ENCODE measurements at places on chromosomes 7 and 10.

- no peak for DNase-seq
These were observed 10.6 kb downstream of the LRIT2 start for GRCh38 chr10:84214612-84215235.

DNA sequence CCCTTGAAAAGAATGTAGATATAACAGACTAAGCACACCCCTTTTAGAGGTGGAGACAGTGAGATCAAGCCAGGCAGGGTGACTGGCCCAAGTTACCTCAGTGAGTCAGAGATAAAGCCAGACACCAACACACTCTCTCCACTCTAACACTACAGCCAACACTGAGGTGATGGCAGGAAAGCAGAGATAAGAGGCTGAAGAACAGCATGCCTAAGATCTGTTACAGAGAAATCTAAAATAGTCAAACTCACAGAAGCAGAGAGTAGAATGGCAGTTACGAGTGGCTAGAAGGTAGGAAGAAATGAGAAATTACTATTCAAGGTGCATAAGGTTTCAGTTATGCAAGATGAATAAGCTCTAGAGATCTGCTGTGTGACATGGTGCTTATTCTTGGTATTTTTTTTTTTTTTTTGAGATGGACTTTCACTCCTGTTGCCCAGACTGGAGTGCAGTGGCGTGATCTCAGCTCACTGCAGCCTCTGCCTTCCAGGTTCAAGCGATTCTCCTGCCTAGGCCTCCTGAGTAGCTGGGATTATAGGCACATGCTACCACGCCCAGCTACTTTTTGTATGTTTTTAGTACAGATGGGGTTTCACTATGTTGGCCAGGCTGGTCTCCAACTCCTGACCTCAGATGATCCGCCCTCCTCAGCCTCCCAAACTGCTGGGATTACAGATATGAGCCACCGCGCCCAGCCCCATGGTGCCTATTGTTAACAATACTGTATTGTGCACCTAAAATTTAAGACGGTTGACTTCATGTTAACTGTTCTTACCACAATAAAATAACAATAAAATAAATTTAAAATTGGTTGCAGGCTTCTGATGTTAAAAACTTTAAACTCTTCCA lies 28.7 kb downstream of the ICA1 start:
- DNase-seq = no peak

- no peak for DNase-seq
These were observed 40.3 kb upstream of the YAE1 start for GRCh38 chr7:39525926-39526325.

DNA sequence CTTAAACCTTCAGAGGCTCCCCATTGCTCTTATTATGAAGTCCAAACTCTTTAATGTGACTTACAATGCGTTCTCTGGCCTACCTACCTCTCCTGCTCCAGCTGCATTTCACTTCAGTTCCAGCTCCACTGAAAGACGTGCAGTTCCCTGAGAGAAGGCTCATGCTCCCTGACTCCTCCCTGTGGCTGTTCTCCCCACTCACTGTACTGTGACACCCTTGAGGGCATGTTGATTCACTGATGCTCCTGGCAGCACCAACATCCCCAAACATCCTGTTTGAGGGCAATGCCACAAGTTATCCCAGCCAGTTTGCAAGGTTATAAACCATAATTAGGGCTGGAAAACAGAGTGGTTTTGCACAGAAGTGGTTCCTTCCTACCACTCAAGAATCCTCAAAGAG lies 111.2 kb downstream of the LSM5 start:
- no peak for DNase-seq

- DNase-seq = no peak
These were observed 76.3 kb downstream of the FOXL3 start for GRCh38 chr7:366161-366803.

GRCh38 chr10:32367793-32368453 lies 21.0 kb upstream of the EPC1 start:
- peak; percentile 69 for DNase-seq

GRCh38 chr10:12839941-12840611 lies 161.4 kb downstream of the CCDC3 start:
- DNase-seq = no peak

DNA sequence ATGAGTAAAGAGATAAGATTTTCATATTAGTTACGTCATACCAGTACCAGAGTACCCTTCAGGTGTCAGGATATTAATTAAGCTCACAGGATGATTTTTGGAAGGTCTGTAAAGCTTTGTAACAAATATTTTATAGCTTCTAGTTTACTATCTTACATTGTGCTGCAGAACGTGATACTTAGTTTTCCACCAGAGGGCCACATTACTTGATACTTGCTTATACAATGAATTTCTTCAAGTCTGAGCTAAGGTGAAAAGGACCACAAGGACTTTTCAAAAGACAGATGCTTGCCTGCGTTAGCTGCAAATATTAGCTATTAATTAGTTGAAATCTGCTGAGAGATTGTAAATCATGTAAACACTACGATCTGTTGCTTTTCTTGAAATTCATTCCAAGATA lies 12.2 kb downstream of the FOXP2 start:
- DNase-seq = no peak

DNA sequence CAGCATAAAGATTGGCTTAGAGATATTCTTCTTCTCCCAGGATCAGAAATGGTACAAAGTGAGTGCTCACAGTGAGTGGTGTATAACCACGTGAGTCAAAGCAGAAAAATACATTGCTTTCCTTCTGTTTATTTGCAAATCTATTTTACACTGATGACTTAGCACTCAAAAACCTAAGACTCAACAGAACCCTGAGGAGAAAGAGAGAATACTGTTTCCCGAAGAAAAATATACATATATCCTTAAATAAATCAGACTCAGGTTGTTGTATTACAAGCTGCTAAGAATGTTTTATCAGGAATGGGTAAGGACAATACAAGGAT lies 48.7 kb downstream of the ODAD2 start:
- no peak for DNase-seq

DNA sequence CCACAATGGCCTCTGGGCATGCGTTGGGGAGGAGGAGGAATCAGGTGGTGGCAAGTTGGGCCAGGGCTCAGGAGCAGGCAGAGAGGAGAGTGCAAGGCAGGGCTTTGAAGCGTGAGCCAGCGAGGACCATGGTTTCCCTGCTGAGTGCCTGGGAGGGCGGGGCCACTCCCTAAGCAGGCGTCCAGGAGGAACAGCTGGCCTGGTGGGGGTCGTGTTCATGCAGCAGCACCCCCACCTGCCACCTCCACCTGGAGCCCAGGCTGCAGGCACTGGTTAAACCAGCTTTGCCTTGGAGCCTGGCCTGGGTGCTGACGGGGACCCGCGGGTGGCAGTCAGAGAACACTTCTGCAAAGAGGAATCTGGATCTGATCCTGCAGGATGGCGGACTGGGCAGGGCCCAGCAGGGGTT lies 24.2 kb upstream of the AQP1 start:
- no peak for DNase-seq

GRCh38 chr10:131177431-131178327 lies 133.8 kb downstream of the TCERG1L start:
- no peak for DNase-seq

DNA sequence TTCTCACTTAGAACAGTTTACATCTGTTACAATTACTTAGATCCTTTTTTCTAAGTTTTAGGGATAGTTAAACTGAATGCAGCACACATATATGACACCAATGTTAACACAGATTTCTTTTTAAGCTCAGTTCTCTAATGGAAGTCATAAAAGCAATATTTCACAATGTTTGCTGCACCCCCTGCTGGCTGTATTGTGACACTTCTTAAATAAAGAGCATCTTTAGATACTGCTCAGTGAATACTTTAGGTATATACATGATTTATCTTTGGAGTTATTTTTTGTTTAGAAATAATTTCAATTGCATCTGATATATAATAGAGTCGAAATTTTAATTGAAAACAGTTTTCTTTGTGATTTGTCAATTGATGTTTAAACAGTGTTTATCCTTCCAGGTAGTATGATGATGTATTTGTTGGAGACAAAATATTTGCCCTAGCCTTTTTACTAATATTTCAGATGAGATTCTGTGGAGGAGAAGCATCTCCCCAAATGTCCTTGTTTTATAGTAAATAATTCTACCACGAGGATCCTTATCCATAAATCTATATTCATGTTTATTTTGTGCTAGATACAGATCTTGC lies 174.4 kb downstream of the ST7 start:
- DNase-seq = peak; percentile 24

DNA sequence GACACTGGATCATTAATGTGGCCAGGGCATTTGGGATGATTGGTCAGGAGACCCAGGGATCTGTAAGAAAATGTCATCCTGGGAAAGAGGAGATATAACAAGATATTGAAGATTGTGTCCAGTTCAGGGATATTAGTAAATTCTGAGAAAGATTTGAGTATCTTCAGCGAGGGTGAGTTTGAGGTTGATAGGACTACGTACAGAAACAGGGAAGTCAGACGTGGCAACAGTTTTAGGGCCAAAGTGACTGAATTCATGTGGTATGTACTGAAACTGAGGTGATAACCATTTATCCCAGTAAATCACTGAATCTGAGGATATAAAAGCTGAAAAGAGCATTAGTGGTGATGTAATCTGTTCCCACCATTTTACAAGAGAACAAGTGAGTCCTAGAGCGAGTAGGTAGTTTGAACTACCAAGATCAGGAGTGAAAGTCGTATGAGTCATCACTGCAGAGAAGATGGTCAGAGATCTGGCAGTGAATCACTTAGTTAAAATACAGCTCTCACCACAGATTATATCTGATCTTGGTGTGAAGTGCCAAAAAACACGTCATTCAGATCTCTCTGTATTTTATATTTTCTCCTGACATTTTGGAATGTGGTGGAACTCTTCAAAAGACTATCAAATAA lies 220.5 kb downstream of the CDK14 start:
- DNase-seq = no peak

All from CD4-positive, alpha-beta T cell treated with Interleukin-15 for 1 hour (primary cell).